ENCODE measurements at places on chromosomes 12 and 14. TPM values are rescaled to one million over a fixed set of nuclear protein-coding genes. Genes with fewer than 3 reads are reported as not detected.

DNA sequence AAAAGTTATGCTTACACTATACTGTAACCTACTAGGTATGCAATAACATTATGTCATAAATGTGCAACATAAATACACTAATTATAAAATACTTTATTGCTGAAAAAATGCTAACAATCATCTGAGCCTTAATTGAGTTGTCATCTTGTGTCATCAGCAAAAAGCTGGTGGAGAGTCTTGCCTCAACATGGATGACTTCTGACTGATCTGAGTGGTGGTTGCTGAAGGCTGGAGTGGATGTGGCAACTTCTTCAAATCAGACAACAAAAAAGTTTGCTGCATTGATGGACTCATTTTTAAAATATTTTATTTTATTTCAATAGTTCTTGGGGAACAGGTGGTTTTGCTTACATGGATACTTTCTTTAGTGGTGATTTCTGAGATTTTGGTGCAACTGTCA lies 93.9 kb upstream of the AMN1 start:
- no peak for DNase-seq

GRCh38 chr12:8453021-8453513 lies 2.7 kb upstream of the CLEC6A start:
- no peak for DNase-seq

DNA sequence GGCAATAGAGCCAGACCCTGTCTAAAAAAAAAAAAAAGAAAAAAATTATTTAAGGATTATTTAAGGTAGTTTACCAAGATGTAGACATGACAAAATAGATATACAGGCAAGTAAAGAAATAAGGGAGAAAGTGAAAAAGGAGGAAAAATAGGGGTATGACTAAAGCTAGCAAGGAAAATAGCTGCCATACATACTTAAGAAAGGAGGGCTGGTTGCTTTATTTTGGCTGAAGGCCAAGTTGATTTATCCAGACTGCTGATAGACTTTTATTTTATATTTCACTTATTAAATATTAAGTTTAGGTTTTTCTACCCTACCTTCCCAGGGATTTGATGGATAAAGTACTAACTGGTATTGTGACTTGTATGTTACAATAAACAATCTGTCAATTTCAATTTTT lies 8.3 kb upstream of the AEBP2 start:
- DNase-seq, result no peak

The WNT5B gene
- polyA plus RNA-seq, result 29.3 TPM

DNA sequence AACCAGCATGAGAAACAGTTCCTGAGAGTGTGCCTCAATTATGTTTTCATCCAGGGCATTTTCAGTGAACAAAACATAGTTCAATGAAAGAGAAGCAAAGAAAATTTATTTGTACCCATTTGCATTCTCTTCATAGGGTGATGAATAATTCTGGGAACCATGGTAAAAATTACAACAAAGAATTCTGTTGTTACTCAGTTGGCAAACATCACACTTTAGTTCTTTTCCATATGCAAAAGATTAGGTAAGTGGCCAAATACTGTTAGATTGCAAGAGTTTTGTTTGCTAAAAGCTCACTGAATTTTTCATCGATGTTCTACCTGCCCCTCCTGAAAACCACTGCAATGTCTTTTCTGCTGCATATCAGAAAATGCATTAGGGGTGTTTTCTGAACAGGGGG lies 132.4 kb upstream of the RGS6 start:
- no peak for DNase-seq

The OLR1 gene
- not detected for polyA plus RNA-seq

GRCh38 chr12:5792343-5792742 lies 152.7 kb downstream of the ANO2 start:
- no peak for DNase-seq

DNA sequence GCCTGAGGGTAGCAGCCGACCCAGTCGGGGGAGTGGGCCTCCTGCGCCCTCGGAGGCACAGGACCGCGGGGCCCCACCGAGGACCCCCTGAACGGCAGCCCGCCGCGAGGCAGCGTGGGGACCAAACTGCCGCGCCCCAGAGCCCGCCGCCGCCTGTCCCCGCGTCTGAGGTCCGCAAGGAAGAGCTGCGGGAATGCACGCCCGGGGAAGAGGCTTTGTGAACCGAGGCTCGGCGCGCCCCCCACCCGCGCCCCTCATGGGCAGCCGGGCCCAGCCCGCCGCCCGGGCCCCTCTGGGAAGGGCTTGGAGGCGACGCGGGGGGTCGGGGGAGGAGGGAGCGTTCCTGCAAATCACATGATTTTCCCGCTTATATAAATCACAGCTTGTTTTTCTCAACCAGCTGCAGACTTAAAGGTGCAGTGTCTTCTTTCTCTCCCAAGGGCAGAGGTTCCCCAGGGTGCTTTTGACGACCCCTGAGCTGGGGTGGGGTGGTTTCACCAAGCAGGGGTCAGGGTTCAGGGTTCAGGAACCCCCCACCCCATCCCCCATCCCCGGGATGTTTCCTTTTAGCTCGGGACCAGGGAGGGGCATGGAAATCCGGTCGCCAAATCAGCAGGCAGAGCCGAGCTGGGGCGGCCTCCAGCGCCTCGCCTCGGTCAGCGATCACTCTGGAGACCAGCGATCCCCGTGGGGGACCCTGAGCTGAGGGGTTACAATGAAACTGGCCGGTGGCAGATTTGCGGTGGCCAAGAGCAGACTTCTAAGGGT lies 44.7 kb upstream of the ATP23 start:
- DNase-seq, result peak; percentile 82

DNA sequence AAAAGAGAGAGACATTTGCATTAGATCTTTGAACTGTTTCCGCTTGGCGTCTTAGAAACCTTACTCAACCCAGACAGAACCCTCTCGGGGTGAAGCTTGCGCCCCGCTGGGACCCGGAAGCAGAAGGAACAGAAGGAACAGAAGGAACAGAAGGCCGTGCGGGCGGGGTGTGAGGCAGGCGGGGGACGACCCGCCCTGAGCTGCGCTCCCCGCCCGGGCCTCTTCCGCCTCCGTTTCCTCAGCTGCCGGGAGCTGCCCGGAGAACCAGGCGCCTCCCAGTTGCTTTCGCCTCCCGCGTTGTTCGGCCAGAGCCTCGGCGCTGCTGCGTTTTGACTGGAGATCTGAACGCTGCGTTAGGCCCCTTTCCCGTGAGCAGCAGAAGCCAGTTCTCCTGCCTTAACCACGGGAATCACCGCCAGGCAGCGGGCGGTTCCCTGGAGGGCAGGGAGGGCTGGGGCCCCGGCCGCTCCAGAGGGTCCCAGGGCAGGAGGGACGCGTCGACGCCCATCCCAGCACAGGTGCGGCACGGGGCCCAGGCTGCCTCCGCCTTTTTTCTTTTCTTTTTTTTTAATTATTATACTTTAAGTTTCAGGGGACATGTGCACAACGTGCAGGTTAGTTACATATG lies 19.3 kb upstream of the MMP17 start:
- DNase-seq, result no peak

DNA sequence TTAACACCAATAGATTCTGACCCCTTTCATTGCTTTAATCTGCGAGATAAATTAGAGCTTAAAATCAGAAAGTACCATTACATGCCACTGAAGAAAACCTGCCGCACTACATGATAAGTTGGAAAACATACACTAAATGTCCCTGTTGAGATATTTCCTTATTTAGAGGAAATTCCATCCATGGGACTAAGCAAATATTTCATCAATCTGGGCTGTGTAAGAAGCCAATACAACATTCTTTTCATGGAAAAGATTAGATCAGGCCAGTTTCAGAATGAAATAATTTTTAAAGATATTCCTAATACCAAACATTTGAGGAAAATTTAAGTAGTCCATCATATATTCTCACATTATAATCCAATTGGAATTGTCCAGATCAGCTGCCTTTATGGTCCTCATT lies 112.8 kb downstream of the LLPH start:
- no peak for DNase-seq

The COX8C gene
- polyA plus RNA-seq, result not detected

DNA sequence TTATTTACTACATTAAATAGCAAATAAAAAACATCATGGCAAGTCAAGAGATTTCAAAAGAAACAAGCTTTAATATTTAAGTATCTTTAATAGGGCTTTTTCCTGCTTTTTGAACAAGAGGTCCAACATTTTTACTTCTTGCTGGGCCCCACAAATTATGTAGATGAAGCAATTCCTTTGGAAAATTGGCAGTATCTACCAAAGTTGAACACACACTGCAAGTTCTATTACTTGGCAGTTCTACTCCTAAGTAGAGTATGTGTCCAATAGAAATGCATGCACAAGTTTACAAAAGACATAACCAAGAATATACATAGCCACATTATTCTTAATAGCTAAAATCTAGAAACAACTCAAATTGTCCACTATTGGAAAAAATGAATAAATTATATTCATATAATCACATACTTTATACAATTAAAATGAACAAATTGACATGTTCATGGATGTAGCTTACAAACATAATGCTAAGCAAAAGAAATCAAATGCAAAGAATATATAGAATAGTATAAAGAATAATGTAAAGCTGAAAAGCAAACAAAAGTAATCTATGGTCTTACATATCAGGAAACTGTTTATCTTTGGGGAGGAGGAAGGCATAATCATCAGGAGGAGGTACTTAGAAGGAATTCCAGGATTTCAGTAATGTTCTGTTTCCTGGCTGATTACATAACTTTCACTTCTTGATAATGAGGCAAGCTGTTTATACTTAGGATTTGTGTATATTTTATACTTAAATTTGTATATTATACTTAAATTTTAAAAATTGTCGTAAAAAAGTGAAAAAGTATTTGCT lies 6.5 kb upstream of the TMBIM4 start:
- no peak for DNase-seq

The SLC35F4 gene
- polyA plus RNA-seq, result not detected

GRCh38 chr12:6053541-6053940 lies 70.9 kb downstream of the VWF start:
- no peak for DNase-seq

The PHLDA1 gene
- polyA plus RNA-seq, result 26.2 TPM

GRCh38 chr14:32514236-32514635 lies 185.1 kb downstream of the AKAP6 start:
- DNase-seq, result no peak

- DNase-seq, result no peak
Observed at GRCh38 chr14:105161964-105162668, 6.5 kb downstream of the JAG2 start.

The NGB gene
- not detected for polyA plus RNA-seq

The SERPINA4 gene
- polyA plus RNA-seq, result not detected

The CCDC38 gene
- polyA plus RNA-seq, result not detected

GRCh38 chr12:62260733-62261683 lies 804 bp downstream of the USP15 start:
- peak; percentile 23 for DNase-seq

- DNase-seq, result no peak
Observed at GRCh38 chr12:45302621-45303369, 86.9 kb downstream of the ANO6 start.

- DNase-seq, result no peak
Observed at GRCh38 chr14:91315844-91316267, 71.4 kb upstream of the GPR68 start.

- no peak for DNase-seq
Observed at GRCh38 chr14:29528889-29529288, 398.8 kb downstream of the PRKD1 start.

DNA sequence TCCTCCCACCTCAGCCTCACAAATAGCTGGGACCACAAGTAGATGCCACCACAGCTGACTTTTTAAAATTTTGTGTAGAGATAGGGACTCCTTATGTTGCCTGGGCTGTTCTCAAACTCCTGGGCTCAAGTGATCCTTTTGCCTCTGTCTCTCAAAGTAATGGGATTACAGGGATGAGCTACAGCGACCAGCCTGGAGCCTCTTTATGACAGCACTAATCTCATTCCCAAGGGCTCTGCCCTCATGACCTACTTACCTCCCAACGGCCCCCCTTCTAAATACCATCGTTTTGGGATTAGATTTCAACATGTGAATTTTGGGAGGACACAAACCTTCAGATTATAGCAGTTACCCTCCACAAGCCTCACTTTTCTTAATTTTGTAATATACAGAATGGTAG lies 150.6 kb upstream of the FUT8 start:
- no peak for DNase-seq

The TMTC2 gene
- 6.0 TPM for polyA plus RNA-seq

- DNase-seq, result no peak
Observed at GRCh38 chr12:52207895-52208294, 16.1 kb upstream of the KRT80 start.

The KIF26A gene
- 1.4 TPM for polyA plus RNA-seq

- DNase-seq, result no peak
Observed at GRCh38 chr14:22561661-22562579, 27.1 kb downstream of the DAD1 start.

- no peak for DNase-seq
Observed at GRCh38 chr12:114604606-114605005, 79.4 kb downstream of the TBX3 start.

- no peak for DNase-seq
Observed at GRCh38 chr14:37122288-37122687, 50.1 kb downstream of the SLC25A21 start.

- no peak for DNase-seq
Observed at GRCh38 chr12:10163084-10163483, 8.8 kb downstream of the OLR1 start.

DNA sequence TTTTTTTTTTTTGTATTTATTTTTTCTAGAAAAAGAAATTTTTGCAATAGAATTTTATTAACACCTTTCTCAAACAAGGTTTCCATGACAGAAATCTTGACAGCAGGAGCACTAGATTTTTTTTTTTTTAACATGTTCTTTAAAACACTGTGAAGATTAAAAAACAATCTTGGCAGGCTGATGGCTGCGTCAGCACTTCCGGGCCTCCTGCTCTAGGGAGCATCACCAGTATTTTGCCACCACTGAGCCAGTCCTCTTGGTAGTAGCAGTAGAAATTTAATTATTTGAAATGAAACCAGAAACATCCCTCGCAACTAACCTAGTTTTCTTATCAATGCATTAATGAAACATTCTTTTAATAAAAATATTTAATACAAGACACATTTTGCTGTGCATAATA lies 99.6 kb downstream of the APAF1 start:
- DNase-seq, result no peak

- DNase-seq, result no peak
Observed at GRCh38 chr12:57126561-57126960, 1.7 kb upstream of the LRP1 start.

- DNase-seq, result no peak
Observed at GRCh38 chr12:96359328-96359727, 40.9 kb downstream of the CDK17 start.

- no peak for DNase-seq
Observed at GRCh38 chr14:90602088-90602687, 205.4 kb downstream of the CALM1 start.

GRCh38 chr14:88477513-88478250 lies 77.1 kb downstream of the PTPN21 start:
- DNase-seq, result no peak

- no peak for DNase-seq
Observed at GRCh38 chr14:50741567-50741966, 73.5 kb upstream of the SAV1 start.

DNA sequence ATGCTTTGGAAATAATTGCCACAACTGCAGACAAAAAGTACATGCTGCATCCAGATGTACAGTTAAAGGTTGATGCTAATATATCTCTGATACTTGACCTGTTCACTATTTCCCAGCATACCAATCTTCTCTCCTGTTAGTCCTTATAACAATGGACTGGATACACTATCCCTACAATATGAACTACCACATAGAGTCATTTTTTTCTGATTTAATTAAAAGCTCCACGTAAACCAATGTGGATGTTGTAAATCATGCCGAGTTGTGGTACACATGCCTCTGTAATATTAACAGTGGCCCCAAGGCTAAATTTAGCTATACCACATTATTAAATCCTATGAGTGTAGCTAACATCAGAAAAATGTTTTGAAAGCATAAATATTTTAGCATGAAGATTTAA lies 469.1 kb upstream of the RPL10L start:
- no peak for DNase-seq

- DNase-seq, result no peak
Observed at GRCh38 chr14:22252686-22253085, 336.3 kb downstream of the DAD1 start.
